ENCODE measurements at places on chromosomes 12 and 14.

DNA sequence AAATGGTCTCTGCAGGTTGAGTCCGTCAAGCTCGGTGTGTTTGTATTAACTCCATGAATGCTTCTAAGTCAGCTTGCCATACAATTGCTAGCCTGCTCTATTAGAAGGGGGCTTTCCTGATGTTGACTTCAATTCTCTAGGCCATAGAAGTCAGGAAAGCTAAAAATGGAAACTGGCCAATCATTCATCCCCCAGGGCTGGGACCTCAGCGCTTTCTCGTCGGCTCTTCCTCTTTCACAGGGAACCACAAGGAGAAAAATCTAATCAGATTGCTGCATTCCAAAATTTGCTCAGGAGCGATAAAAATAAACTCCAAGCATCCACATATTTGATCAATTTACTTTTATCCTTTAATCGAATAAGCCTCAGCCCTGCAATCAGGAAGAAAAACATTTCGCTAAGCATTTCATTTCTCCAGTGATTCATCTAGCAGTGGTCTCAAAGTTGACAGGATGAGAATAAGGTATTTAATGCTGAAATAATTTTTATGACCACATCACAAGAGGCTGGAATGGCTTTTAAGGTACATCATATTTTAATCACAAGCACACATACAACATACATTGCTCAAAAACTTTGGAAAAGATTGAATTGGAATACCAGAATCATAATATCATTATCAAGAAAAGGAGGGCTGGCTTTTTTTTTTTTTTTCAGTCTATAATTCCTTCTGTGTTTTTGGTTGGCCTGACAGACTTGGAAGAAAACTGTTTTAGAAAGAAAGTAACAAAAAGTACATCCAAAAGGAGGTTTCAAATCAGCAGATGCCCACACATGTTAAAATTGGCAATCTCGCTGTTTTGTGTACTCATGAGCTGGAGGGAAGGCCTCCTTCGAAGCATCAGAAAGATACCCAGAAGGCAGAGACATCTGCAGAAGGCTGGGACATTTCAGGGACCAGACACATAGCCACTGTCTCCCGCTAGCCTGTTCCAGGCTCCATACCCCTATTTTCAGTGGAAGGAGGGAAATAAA is 316.3 kb downstream of the NUAK1 start:
- no peak for DNase-seq

- no peak for DNase-seq
Observed at GRCh38 chr14:64233531-64234190, 60.5 kb downstream of the ESR2 start.

DNA sequence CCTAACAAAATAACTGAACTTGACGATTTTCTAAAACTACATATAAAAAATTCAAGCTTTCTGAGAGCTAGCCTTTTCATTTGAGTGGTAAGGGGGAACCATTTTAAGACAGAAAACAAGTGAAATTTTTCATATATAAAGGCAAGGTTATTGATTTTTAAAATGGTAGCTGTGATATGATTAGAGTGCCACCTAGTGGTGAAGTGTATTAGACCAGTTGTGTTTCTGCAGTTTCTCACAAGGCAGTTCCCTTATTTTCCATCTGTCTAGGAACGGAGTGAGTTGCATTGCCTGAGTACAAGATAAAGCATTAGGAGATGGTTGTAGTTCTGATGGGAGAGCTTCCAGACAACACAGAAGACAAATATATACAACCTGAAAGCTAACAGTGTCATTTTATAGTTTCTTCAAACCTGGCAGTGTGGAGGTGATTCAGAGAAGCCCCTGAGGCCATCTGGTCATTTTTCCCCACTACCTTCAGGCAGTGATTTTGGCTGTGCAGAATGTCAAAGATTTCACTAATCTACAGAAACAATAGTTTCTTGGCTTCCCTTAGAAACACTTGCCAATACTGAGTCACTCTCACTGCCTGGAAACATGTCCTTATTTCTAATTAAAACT is 180.8 kb downstream of the C12orf50 start:
- no peak for DNase-seq

DNA sequence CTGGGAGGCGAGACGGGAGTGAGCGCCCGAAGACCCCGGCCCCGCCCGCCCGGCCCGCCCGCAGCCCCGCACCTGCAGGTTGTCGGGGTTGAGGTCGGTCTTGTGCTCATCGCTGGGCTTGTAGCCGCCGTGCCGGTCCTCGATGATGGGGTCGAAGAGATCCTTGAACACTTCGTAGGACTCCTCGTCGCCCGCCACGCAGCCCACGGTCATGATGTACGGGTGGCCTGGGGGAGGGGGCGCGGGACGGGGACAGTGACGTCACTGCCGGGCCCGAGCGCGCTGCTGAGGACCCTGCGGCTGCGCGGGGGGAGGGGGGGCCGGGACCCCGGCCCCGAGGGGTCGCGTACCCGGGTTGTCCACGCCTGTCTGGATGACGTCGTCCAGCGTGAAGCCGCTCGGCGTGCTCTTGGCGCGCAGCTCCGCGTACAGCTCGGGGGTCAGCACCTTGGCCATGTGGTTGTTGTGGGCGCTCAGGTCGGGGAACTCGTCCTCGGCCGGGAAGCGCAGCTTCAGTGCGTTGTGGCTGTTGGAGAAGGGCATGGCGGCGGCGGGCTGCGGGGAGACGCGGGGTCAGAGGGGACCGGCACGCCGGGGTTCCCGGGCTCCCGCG is 573 bp downstream of the CKB start:
- DNase-seq, result no peak

- no peak for DNase-seq
Observed at GRCh38 chr12:101038289-101038871, 171.7 kb downstream of the SLC5A8 start.

GRCh38 chr14:84272290-84272721 is 1257.6 kb upstream of the FLRT2 start:
- DNase-seq, result no peak

- DNase-seq, result no peak
Observed at GRCh38 chr14:95526483-95527386, 8.1 kb upstream of the GLRX5 start.

DNA sequence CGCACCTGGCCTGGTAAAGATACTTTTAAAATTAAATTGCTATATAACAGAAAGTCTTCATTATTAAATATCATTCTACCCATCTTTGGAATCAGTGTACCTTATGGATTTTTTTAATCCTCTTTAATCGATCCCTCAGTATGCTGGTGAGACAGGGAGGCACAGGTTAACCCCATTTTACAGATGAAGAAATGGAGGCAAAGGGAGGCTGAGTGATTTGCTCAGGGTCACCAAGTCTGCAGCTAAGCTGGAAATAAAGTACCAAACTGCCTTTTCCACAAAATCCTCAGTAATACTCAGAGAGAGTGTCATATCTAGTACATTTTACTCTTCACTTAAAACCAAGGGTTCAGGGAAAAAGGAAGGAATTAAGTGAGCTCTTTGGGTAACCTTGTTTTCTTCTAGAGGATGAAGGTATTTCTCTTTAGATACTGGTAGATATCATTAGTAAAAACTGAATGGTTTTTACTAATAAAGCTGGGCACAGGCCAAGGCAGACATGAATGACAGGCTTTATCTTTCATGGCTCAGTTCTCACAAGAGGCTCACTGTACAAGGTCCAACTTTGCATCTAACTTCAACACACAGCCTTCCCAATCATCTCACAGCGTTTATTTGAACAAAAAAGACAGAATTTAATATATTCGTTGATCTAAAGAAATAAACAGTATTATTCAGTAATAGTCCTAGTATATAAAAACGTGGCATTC is 35.3 kb upstream of the TTC7B start:
- no peak for DNase-seq

Data from GM12891 (cell line).